Stimulated activated CD8-positive, alpha-beta memory T cell treated with anti-CD3 and anti-CD28 coated beads, Interleukin-7, amount 100 ng/mL, for 48 hours (primary cell): ENCODE measurements at places on chromosomes 3 and 15.

- no peak for DNase-seq
Observed at GRCh38 chr3:184242297-184242685, 6.5 kb downstream of the ALG3 start.

DNA sequence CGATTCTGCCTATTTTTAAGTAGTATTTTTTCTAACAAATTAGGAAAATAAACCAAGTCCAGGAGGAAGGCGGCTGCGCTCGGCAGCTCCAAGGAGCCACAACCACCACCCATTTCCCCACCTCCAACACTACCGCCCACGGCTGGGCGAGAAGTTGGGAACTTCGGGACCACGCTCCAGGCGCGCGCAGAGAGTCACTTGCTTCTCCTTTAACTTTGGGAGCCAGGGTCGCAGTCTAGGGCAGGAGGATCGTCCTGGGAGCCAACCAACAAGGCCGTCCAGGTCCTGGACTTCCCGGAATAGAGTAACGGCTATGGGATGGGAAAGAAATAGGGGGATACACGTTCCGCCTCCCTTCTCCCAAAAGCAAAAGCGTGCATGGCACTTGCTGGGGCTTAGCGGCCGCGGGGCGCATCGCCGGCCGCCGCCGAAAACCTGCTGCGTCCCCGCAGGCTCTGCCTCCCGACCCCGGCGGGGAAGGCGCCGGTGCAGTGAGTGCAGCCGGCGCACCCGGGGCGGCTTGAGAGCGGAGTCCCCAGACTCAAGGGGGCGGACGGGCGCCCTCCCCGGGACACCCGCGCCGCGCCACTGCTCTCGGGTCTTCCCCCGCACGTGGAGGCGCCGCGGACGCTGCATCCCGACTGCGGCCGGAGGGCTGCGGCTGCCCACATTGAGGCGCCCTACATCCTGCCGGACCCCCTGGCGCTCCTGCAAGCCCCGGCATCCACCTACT lies 699 bp downstream of the MEGF11 start:
- DNase-seq = no peak

DNA sequence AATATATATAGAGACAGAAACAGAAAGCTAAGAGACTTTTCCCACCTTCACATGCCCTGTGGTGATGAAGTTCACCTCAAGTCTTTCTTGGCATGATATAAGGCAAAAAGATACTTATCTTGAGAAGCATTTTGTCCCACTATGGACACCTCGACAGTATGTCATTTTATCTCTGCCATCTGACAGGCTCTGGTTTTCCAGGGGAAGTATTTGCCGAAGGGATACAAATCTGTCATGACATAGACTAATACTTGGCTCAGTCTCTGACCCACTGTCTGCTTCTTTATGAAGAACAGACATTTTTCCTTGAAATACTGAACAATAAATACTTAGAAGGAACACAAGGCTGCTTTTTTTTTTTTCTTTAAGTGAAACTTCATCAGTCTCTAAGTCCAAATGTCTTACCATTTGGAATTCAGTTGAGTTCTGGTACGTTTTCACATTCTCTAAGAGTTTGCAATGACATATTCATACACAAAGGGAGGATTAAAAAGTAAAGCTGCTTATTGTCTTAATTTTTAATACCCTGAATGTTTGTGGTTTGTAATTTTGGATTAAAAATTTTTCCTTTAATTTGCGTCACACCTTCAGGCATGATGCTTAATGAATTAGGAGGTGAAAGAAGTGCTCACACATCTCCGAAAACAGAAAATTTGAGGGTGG lies 87.8 kb upstream of the LMOD3 start:
- no peak for DNase-seq

DNA sequence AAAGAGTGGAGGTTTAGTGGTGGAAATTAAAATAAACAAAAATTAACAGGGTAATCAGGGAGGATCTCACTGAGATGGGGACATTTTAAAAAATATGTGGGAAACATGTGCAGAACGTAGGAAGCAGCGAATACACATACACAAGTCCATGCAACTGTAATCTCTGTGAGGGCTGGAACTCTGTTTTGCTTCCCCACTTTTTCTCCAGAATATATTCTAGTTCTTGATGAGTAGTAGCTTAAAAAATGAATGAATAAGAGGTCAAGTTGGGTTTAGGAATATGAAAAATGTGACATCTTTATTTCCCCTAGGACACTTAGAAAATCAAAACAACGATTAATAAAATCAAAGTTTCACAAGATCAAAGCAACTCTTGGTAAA lies 312.2 kb upstream of the ZNF717 start:
- DNase-seq = no peak

DNA sequence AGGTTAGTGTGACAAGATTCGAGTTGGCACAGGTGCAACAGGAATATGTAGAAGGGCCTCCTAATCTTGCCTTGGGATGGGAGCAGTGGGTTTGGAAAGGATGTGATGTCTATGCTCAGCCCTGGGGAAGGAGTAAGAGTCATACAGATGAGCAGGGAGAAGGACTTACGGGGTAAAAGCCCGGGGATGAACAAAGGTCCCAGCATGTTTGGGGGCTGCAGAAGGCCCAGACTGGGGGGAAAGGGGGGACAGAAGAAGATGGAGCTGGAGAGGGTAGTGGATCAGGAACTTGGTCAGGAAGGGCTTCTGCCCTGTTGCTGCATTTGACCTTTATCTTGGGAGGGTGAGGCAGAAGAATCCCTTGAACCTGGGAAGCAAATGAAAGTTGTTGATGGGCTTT lies 240.1 kb upstream of the ST8SIA2 start:
- no peak for DNase-seq

DNA sequence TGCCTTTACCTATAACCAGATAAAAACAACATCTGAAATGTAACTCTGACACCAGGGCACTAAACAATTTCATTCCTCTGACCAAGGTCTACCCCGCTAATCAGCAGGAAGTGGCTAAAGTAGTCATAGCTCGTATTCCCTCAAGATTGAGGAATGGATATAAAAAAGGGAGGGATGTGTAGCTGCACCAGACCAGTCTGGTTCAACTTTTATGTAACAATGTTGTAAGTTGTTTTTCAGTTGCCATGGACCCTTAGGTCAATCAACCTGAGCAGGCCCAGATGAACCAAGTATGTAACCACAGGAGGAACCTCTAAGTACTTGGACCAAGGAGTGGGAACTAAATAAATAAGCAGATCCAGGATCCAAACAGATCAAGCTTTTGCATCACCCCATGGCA lies 28.4 kb upstream of the IFT57 start:
- DNase-seq = no peak

DNA sequence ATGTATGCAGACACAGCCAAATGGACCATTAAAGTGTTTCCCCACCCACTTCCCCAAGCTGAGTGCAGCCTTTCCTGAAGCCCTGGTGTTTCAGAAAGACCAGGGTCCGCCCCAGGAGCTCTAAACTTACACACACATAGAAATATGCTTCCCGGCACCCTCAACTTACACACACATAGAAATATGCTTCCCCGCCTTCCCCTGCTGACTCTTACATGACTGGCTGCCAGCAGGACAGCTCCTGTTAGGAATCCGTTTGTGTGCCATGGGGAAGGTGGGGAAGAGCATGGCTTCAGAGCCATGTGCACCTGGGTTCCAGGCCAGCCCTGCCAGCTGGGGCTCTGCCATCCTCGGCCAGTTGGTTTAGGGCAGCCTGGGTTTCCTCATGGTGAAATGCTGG lies 3.6 kb downstream of the CLEC3B start:
- no peak for DNase-seq

GRCh38 chr3:65196663-65197062 lies 508.9 kb upstream of the ADAMTS9 start:
- DNase-seq = no peak

- no peak for DNase-seq
Observed at GRCh38 chr3:72150634-72151412, 365.9 kb upstream of the PROK2 start.

- no peak for DNase-seq
Observed at GRCh38 chr3:7630925-7631324, 770.0 kb downstream of the GRM7 start.

DNA sequence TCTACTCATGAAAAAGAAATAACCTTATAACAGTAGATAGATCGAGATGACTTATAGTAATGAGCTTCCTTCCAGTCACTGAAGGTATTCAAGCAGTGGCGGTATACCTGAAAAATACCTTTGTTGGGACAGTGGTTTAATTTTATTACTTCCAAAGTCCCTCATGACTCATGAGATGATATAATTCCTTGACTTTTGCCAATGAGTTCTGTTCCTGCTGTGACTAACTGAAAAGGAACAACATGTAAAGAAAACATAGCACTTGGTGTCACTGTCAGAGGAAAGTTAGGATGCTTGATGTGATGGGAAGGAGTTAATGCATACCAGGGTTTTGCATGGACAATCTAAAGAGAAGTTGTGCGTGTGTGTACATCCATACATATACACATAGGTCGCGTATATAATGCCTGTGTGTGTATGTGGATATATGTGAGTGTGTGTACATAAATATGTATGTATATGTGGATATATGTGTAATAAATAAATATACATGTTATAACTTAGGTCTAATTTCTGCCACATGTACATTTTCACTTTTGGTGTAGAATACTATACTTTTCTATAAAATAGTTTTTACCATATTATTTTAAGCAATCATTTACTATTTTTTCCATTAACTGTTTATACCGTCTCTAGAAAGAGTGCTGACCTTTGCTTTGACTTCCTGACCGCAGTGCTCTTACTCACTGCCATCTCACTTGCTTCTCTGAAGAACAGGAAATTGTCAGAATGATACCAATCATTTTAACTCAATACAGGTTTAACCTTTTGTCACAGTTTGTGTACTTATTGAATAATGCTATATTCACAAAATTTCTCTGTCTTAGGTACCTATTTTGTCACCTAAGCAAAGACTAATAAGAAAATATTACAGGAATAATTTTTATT lies 12.6 kb upstream of the PAK2 start:
- no peak for DNase-seq

DNA sequence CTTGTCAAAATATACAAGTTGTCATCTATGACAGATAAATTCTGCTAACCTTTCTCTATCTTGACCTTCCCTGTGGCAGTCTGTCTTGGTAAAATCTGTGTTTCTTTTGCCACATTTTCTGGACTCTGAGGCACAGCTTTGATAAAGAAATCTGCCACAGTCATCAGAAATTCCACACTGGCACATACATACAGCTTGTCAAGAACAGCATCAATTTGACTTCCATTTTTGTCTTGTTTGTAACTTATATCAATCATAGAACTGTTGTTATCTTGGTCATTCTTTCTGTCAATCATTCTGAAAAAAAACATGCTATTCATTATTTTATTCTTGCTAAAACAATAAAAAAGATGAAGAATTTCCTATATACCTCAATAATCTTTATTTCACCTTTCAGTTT lies 130.8 kb downstream of the VPS13C start:
- DNase-seq = no peak
